ENCODE measurements at places on chromosomes 12 and 14. TPM values are rescaled to one million over a fixed set of nuclear protein-coding genes. Genes with fewer than 3 reads are reported as not detected.
A peak's percentile ranks its signal among the peaks of the same experiment; 100 is the strongest.

The LUM gene
- total RNA-seq: 0.31 TPM

The HOXC9 gene
- 0.54 TPM for total RNA-seq

The SLC11A2 gene
- total RNA-seq: 49.5 TPM

GRCh38 chr14:61472011-61472672 lies 150.8 kb downstream of the PRKCH start:
- H3K27ac ChIP-seq: peak overlapping the region; percentile 65
- no peaks in the 10 kb centered on the region for H3K27me3 ChIP-seq
- peaks cover 19% of the 10 kb centered on the region for H3K36me3 ChIP-seq
- H3K4me1 ChIP-seq: peaks cover 67% of the 10 kb centered on the region
- DNase-seq: peak; percentile 29

DNA sequence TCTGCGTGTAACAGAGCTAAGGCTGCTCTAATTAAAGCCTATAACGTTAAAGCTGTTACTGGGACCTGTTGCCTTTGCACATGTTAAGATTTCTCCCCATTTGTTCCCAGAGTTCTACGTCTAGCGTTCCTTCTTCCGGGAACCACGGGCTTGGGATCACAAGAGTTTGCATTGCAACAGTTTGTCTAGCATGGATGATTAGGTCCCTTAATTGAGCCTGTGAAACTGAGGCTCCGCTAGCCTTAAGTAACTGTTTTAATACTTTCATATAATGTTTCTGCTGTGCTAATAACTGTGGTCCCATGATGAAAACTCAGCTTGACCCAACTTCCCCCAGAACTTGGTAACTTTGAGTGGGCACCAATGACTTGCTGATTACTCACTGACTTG lies 16.7 kb upstream of the LYZ start:
- peak overlapping the region; percentile 90 for H3K27ac ChIP-seq
- DNase-seq: no peak

GRCh38 chr12:100123316-100124095 lies 19.2 kb downstream of the BLTP3B start:
- no peak overlapping the region for H3K27ac ChIP-seq
- H3K4me1 ChIP-seq: peaks cover 8% of the 10 kb centered on the region
- H3K27me3 ChIP-seq: no peaks in the 10 kb centered on the region
- no peaks in the 10 kb centered on the region for H3K36me3 ChIP-seq

GRCh38 chr14:34243401-34243800 lies 218.6 kb downstream of the SPTSSA start:
- H3K4me1 ChIP-seq: no peaks in the 10 kb centered on the region
- no peaks in the 10 kb centered on the region for H3K36me3 ChIP-seq
- H3K4me3 ChIP-seq: no peak overlapping the region
- no peak for DNase-seq

GRCh38 chr14:97382616-97383226 lies 585.5 kb downstream of the VRK1 start:
- no peak overlapping the region for H3K27ac ChIP-seq
- H3K27me3 ChIP-seq: no peaks in the 10 kb centered on the region
- no peak overlapping the region for H3K4me3 ChIP-seq
- no peaks in the 10 kb centered on the region for H3K4me1 ChIP-seq
- no peak for DNase-seq
- no peaks in the 10 kb centered on the region for H3K36me3 ChIP-seq

- H3K4me1 ChIP-seq: peaks cover 43% of the 10 kb centered on the region
- H3K27ac ChIP-seq: peak overlapping the region; percentile 58
- H3K4me3 ChIP-seq: no peak overlapping the region
- H3K36me3 ChIP-seq: peaks cover 22% of the 10 kb centered on the region
Measured at GRCh38 chr14:63877550-63877939, 24.7 kb downstream of the SYNE2 start.

GRCh38 chr14:43651896-43652295 lies 855.2 kb downstream of the FSCB start:
- no peaks in the 10 kb centered on the region for H3K36me3 ChIP-seq
- no peak overlapping the region for H3K4me3 ChIP-seq
- H3K27me3 ChIP-seq: no peaks in the 10 kb centered on the region
- no peaks in the 10 kb centered on the region for H3K4me1 ChIP-seq

DNA sequence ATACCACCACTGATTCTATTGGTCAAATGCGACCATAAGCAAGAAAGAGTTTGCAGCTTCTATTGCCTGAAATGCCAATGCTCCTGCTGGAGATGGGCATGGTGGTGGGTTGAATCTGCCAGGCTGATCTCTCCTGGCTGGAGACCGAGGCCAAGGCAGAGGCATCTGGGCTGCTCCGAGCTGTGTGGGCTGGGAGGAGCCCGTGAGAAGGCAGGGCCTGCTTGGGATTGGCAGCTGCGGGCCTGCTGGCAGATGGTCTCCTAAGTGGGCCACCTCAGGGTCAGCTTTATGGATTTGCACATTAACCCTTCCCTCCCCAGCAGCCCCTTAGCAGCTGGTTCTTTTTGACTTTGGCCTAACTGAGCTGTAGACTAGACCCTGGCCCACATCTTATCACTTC lies 25.4 kb downstream of the SRRM4 start:
- H3K4me1 ChIP-seq: no peaks in the 10 kb centered on the region
- DNase-seq: no peak
- no peak overlapping the region for H3K27ac ChIP-seq

- no peak overlapping the region for H3K4me3 ChIP-seq
- H3K27ac ChIP-seq: no peak overlapping the region
- peaks cover 39% of the 10 kb centered on the region for H3K27me3 ChIP-seq
- no peak for DNase-seq
Measured at GRCh38 chr14:99187858-99188257, 84.1 kb downstream of the BCL11B start.

DNA sequence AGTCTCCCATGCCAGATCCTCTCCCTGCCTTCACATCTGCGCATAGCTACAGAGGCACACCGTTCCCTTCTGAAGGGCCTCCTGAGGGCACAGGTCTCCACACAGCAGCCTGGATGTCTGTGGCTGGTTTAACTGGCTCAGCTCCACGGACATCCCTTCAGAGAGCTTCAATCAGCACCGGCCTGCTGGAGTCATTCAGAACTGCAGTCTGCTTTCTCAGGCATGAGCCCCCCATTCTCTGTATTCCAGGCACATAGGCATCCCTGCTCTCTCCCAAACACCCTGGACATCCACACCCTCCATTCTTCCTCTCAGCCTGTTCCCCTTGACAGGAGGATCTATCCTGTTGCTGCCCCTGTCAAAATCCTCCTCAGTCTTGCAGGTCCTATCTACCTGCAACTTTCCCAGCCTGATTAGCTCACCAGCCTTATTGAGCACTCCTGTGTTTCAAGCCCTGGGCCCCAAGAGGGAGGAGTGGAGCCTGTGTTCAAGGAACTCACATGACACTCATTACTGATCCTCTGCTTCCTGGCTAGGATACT lies 2.9 kb upstream of the DHRS2 start:
- peaks cover 54% of the 10 kb centered on the region for H3K27me3 ChIP-seq
- peaks cover 7% of the 10 kb centered on the region for H3K4me1 ChIP-seq
- H3K27ac ChIP-seq: no peak overlapping the region
- H3K4me3 ChIP-seq: no peak overlapping the region

GRCh38 chr12:77025782-77026314 lies 39.5 kb downstream of the E2F7 start:
- DNase-seq: no peak
- peaks cover 63% of the 10 kb centered on the region for H3K36me3 ChIP-seq
- H3K27me3 ChIP-seq: no peaks in the 10 kb centered on the region
